ENCODE measurements at places on chromosomes 13 and 19.

DNA sequence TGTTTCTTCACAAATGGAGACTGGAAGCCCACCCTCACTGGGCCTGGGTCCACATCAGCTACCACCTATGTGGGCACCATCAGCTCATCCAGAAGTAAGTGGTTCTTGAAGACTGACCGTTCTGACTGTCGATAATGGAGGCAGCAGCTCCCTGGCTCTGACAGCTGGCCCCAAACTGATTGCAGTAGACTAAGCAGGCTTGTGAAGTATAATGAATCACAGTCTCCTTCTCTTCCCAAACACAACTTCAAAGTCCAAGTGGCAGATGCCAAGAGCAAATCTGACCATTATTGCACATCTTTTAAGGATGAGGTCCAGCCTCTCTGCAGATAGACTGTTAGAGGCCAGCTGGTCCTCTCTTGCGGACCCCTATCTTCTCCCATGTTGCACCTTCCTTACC, 574.4 kb upstream of the KLF12 start:
- DNase-seq: no peak

- no peak for DNase-seq
Measured at GRCh38 chr13:28204690-28205443, 66.5 kb downstream of the PAN3 start.

DNA sequence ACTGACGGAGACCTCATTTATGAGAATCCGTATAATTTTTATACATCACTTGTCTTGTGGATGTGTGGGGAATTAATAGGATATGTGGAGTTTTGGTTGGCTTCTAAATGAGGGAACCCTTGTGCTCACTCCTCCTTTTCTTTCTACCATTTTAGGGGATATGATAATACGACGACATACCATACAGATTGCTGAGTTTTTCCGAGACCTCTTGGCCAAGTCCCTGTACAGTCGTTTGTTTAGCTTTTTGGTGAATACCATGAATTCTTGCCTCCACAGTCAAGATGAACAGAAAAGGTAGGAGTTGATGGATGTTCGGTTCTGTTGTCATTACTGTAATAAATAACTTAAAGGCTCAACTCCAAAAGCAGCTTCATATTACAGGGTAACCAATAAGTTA, 335.2 kb downstream of the MYO16 start:
- DNase-seq: no peak

- DNase-seq: no peak
Measured at GRCh38 chr13:24131749-24132148, 28.8 kb upstream of the SPATA13 start.

DNA sequence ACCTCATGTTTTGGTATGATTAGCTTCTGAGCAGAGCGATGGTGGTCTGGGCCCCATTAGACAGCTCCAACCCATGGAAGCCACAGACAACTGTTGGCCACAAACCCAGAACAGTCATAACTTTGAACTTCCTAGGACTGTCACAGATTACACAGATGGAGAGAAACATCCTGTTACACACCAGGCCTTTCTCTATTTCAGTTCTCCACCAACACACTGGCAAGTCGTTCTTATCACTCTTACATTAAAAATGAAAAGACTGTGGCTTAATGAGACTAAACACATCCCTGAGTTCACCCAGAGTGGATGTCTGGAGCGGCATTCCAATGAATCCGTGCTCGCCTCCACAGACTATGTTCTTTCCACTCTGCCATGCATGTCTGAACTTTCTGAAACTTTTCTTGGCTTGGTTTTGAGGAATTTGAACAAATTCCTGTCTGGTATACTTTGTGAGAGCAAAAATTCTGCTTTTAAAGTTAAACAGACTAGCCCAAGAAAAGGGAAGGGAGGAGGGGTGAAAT, 109.1 kb downstream of the NALCN start:
- DNase-seq: no peak

GRCh38 chr13:29081036-29081435, 260.9 kb downstream of the MTUS2 start:
- no peak for DNase-seq

GRCh38 chr19:10230861-10231611, at the start of gene S1PR2:
TSS of gene S1PR2 (minus strand) at chr19:10231331. CDS start at chr19:10224905, 6,426 bp downstream.
- DNase-seq: peak; percentile 26

DNA sequence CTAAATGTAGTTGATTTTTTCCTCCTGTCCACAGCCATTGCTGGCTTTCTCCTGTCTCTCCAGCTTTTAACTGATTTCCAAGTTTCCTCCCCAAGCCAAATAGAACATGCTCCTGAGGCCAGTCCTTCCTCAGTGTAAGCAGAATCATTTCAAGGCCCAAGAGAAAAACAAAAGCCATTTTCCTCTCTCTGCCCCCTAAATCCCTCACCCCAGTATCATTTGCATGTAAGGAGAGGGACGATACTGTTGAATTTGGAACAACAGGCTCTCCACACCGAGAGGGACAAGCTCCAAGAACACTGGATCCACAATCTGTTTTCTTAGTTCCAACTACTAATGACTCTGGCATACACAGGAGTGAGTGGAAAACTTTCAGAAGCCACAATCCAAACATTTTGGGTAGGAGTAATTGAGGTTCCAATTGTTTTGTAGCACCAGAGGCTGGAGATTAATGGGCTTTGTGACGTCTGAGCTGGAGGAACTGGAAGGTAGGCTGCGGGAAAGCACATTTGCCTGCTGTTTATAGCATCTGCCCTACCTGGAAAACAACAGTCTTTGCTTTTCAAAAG, 156.8 kb downstream of the FLT1 start:
- DNase-seq: no peak

DNA sequence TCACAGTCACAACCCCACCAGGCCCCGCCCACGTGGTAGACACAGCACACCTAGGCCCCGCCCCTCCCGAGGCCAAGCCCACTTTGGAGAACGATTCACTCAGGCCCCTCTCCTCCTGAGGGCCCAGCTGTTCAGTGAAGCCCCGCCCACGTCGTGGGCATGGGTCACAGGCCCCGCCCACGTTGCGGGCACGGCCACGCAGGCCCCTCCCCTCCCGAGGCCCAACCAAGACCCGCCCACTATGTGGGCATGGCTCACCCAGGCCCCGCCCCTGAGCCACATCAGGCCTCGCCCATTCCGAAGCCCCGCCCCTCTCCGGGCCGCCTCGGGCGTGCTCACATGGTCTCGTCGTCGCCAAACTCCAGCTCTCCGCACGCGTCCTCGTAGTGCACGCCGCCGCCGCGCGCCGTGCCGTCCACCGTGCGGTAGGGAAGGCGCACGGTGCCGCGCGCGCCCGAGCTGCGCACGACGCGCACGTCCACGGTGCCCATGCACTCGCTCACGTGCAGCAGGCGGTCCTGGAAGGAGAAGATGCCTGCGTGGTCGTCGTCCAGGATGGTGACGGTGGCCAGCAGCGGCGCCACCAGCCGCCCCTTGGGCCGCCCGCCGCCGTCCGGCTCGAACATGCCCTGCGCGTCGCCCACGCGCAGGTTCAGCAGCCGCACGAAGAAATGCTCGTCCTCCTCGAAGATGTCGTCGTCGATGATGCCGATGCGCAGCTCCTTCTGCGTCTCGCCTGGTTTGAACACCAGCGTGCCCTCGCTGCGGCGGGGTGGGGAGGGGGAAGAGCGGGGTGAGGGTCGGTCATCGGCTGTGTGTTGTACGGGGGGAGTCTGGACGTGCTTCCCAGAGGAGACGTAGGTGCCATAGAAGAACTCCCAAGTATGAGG, 24.0 kb downstream of the SLC8A2 start:
- peak; percentile 32 for DNase-seq

DNA sequence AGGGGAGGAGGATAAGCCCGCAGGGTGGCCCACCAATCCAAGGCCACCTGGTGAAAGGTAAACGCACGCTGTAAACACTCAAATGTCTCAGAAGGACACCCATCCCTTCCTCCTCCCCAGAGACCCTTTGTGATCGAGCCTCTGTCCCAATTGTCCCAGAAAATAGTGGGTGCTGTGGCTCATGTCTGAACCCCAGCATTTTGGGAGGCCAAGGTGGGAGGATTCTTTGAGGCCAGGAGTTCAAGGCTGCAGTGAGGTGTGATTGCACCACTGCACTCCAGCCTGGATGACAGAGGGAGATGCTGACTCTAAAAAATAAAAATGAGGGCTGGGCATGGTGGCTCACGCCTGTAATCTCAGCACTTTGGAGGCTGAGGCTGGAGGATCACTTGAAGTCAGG, 3.1 kb upstream of the ABHD17A start:
- DNase-seq: no peak

DNA sequence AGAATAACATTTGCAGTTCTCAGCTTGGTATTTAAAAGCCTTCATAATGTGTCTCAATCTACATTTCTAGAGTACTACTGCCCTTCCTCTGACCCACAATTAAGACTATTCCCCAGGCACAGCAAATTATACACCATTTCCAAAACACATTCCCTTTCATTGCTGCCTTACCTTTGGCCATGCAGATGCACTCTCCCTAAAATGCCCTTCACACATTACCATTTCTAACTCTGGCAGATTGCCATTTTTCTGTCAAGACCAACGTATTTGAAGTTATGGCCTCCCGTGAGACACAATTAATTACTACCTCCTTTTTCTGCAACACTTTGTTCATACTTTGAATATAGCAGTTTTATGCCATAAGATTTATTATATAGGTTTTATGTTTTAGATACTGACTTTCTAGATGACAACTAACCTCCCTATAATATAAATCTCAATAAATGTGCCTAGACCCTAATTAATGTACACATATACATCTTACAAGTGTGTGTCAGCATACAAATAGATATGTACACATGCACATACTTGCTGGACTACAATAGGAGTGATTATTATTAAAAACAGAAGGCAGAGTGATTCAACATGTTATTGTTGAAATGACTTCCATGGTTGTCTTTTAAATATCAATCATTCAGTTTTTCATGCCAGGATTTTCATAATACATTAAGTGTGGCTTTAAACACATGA, 2902.5 kb downstream of the PCDH9 start:
- no peak for DNase-seq

DNA sequence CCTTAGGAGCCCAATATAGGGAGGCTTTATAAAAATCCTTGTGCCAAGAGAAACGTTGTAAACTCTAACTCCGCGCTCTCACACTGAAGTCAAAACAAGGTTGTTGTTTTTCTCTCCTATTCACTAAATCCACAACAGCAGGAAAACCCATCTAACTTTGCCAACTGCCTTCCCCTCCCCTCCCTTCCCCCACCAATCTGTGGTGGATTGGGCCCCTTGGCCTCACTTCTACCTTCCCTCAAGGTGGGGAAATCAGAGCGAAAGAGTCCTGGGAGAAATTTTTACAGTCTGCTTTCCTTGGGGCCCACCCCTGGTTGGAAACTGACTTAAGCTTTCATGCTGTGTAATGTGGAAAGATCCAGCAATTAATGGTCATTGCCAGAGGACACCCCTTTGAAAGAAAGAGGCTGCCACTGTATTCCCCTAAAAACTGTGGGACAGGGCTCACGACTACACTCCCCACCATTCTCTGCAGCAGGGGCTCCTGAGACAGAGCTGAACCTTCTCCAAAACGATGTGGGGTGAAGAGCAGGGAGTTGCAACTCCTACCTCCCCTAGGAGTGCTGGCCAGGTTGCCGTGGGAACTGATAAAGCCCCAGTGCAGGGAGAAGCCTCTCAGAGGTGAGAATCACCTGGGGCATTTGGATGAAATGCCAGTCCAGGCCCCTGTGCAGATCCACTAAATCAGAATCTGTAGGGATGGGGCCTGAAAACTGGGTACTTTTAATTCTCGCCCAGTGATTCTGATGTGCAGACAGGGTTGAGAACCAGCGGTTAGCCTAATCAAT, 1.1 kb downstream of the DHRS12 start:
- no peak for DNase-seq

GRCh38 chr19:47531640-47532387, 17.0 kb upstream of the NAPA start:
- no peak for DNase-seq

- no peak for DNase-seq
Measured at GRCh38 chr19:46460981-46461380, 10.4 kb downstream of the PNMA8A start.

GRCh38 chr19:35437406-35437951, 10.6 kb upstream of the FFAR2 start:
- DNase-seq: no peak

- DNase-seq: no peak
Measured at GRCh38 chr19:30233375-30233774, 138.8 kb upstream of the ZNF536 start.

DNA sequence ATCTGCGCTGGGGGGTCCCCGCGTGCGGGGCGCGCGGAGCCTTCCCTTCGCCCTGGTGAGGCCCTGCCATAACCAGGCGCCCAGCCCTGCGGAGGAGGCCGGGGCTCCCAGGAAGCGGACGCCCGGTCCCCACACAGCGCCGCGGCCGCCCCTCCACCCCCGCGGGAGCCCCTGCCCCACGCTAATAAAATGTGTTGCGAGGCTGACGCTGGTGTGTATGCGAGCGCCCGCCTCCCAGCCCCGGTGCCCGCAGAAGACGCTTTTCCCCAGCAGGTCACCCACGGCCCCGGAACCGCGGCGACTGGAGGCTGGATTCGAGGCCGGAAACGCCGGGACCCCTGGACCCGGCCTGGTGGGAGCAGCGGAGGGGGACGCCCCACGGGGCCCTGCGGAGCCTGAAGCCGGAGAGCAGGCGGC, 12.1 kb upstream of the CDC34 start:
- no peak for DNase-seq

GRCh38 chr13:37138169-37138568, 32.7 kb upstream of the CSNK1A1L start:
- DNase-seq: no peak

DNA sequence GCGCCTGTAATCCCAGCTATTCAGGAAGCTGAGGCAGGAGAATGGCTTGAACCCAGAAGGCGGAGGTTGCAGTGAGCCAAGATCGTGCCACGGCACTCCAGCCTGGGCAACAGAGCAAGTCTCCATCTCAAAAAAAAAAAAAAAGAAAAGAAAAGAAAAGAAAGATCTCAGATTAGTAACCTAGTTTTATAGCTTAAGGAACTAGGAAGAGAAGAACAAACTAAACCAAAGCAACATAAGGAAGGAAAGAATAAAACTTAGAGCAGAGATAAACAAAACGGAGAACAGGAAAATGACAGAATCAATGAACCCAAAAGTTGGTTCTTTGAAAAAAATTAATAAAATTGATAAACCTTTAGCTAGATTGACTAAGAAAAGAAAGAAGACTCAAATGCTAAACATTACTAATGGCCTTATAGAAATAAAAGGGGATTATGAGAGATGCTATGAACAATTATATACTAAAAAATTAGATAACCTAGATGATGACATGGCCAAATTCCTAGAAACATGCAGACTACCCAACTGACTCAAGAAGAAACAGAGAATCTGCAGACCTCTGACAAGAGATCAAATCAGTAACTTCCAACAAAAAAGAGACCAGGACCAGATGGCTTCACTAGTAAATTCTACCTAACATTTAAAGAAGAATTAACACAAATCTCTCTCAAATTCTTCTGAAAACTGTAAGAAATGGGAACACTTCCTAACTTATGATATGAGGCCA, 68.2 kb downstream of the CDADC1 start:
- DNase-seq: no peak

All from stimulated activated CD8-positive, alpha-beta memory T cell treated with anti-CD3 and anti-CD28 coated beads, Interleukin-15, amount 100 ng/mL, for 24 hours (primary cell).